SK-MEL-5 (cell line): ENCODE measurements at places on chromosomes 3 and 15.
A peak's percentile ranks its signal among the peaks of the same experiment; 100 is the strongest.

DNA sequence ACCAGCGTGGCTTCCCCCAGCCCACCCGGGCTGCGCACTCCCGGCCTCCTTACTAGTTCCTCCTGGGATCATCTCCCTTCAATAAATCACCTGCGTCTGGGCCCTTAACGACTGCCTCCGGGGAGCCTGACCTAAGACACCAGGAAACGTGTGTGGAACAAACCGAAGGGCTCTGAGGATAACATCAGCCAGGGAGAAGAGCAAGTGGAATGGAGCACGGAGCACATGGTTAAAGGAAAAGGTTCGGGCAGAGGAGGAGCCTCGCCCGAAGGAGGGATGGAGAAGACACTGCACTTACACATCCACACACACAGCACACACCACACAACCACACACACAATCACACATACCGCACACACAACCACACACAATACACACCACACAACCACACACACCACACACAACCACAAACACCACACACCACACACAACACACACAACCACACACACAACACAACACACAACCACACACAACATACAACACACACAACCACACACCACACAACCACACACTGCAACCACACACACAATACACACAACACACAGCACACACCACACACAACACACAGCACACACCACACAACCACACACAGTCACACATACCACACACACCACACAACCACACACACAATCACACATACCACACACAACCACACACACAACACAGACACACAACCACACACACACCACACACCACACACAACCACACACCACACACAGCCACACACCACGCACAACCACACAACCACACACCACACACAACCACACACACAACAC is 24.7 kb downstream of the CPN2 start:
- no peak for DNase-seq

- no peak for DNase-seq
Measured at GRCh38 chr3:69433969-69434325, 48.1 kb upstream of the FRMD4B start.

DNA sequence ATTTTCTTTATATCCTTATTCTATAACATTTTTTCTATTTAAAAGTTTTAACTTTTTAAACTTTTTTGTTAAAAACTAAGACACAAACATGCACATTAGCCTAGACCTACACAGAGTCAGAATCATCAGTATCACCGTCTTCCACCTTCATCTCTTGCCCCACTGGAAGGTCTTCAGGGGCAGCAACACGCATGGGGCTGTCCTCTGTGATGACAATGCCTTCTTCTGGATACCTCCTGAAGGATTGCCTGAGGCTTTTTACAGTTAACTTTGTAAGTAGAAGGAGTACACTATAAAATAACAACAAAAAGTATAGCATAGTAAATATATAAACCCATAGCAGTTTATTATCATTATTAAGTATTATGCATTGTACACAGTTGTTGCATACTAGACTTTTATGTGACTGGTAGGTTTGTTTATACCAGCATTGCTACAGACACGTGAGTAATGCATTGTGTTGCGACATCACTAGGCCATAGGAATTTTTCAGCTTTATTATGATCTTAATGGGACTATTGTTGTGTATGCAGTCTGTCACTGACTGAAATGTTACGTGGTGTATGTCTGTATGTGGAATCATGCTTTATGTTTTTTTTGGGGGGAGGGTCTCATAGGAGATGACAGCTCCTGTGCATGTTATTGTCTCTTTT is 18.2 kb downstream of the ATP1B3 start:
- peak; percentile 45 for DNase-seq

- no peak for DNase-seq
Measured at GRCh38 chr3:20254268-20255117, 68.5 kb upstream of the SGO1 start.

- DNase-seq: no peak
Measured at GRCh38 chr3:103184772-103185171, 750.0 kb downstream of the ZPLD1 start.

- DNase-seq: no peak
Measured at GRCh38 chr15:79919090-79919748, 22.4 kb upstream of the MTHFS start.

- no peak for DNase-seq
Measured at GRCh38 chr15:68197661-68198437, 7.3 kb downstream of the CALML4 start.

- no peak for DNase-seq
Measured at GRCh38 chr3:72907731-72908620, 20.1 kb downstream of the GXYLT2 start.

DNA sequence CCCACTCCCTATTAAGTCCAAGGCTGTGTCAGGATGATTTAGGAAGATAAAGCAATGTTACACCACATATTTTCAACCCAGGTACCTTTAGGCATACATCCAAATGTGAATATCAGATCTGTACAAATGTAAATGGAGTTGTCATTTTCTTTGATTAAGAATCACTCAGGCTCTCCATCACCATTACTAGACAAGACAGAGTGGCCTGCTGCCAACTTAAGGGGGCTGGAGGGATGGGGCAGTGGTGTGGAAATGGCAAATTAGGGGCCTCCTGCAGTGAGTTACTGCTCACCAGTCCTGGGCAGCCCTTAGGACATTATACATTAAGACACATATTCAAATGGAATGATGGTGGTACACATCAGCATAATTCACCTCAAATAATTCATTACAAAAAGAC is 211.0 kb downstream of the TNIK start:
- DNase-seq: no peak

DNA sequence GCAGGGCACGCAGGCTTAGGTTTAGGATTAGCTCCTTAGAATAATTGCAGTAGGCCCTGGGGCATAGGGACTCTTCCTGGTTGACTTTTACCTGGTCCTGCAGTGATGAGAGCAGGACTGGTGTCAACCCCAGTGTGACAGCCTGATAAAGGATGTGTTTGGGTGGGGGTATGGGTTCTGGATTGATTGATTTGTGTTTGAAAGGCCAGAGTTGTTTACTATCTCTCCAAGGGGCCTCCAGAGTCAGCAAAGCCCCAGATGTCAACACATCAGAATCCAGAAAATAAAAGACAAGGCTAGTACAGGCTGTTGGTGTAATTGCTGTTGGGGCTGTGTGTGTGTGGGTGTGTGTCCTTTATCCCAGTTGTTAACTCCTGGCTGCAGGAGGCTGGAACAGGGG is 122.3 kb downstream of the CHRNA7 start:
- no peak for DNase-seq

- DNase-seq: peak; percentile 5
Measured at GRCh38 chr3:62562017-62562416, 188.7 kb upstream of the FEZF2 start.

DNA sequence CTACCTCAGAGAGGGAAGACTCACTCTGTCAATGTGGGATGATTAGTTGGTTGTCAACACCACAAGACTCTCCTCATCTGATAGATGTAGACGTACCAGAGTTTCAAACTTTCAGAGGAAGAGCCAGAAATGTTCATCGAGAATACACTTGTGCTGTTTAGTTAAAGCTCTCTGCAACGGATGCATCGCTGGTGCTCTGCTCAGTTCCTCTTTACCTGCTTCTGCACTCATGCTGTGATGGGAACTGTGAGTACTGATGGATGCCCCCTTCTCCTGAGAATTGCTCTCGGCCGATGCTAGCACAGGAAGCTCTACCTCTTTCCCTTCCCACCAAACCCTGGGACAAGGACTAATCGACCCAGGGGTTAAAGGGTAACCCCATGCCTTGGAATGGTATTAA is 51.8 kb upstream of the CCDC54 start:
- DNase-seq: no peak

DNA sequence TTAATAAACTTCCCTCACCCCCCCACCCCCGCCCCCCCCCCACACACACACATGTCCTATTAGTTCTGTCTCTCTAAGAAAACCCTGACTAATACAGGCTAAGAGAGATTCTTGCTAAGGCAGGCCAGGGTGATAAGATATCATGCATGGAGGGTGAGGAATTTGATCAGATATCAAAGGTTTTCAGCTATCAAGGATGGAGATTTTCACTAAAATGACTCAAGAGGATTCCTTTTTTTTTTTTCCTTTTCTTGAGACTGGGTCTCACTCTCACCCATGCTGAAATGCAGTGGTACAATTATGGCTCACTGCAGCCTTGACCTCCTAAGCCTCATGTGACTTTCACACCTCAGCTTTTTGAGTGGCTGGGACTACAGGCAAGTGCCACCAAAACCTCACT is 14.9 kb upstream of the SENP7 start:
- no peak for DNase-seq

DNA sequence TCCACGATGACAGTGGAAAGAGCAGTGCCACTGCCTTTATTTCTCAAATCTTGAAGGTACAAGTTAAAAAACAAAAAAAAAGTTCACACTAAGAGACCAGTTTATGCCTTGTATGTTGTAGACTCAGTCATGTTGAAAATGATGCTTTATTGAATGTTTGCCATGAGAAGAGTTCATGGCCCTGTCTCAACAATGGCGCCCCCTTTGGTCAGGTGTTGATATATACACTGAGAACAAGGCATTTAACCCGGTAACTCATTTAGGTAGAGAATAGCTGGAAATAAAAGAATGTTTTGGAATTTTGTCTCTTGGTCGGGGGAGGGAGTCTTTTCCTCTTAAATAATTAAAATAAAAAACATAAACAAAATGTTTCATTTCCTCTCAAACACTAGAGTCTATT is 145.6 kb upstream of the SLC2A2 start:
- peak; percentile 51 for DNase-seq

- DNase-seq: no peak
Measured at GRCh38 chr3:5494905-5495519, 307.5 kb downstream of the EDEM1 start.

GRCh38 chr15:44181410-44181809 is 13.7 kb downstream of the FRMD5 start:
- no peak for DNase-seq

DNA sequence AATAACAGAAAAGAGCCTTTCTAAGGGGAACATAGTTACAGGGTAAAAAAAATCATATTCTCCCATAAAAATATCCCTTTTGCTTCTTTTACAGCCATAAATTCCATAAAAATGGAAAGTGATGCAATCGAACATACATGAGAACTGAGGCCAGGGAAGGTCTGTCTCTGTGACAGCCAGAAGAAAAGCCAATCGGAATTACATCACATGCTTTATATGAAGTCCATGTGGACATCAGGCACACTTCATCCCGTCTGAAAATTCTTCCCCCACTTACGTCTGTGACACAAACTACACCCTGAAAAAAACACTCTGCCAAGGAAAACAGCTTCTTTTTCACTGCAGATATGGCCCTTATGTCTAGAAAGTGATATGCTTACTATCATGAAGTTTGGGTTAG is 323.5 kb downstream of the ERC2 start:
- no peak for DNase-seq

GRCh38 chr3:100333970-100334487 is 528 bp upstream of the NIT2 start:
- no peak for DNase-seq

- DNase-seq: no peak
Measured at GRCh38 chr3:54324103-54324502, 201.8 kb downstream of the CACNA2D3 start.

GRCh38 chr15:94671858-94672532 is 440.6 kb downstream of the MCTP2 start:
- peak; percentile 47 for DNase-seq

GRCh38 chr3:42080453-42080872 is 10.7 kb upstream of the TRAK1 start:
- DNase-seq: peak; percentile 88

DNA sequence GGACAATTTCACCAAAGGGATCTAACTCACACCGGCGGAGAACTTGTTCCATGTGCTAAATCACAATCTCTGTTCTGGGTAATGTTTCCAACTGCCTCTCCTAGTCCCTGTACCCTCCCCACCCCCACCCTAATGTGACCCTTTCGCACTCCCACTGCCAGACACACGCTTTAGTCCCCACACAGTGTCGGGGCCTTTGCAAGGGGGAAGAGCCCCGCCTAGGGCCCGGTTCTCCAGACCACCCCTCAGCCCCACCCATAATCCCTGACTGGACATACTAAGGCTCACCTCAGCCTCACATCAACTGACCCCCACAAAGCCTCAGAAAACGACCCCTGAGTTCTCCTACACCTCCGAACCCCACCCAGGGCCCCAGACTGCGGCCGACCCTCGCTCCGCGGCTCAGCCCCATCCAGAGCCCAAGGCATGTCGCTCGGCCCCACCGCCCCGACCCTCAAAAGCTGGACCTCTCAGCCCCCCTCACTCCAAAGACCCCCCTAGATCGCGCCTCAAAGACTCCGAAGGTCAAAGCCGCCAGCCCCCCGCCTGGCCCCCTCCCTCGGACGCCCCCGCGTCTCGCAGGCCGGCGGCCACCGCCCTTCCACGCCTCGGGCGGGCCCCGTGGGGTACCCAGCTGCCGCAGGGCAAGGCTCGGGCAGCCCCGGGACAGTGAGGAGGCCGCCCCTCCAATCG is 72.0 kb upstream of the MAP4 start:
- peak; percentile 26 for DNase-seq

GRCh38 chr15:91302588-91303439 is 202.8 kb downstream of the SV2B start:
- peak; percentile 82 for DNase-seq

GRCh38 chr3:50986726-50987125 is 312.0 kb downstream of the DOCK3 start:
- no peak for DNase-seq

DNA sequence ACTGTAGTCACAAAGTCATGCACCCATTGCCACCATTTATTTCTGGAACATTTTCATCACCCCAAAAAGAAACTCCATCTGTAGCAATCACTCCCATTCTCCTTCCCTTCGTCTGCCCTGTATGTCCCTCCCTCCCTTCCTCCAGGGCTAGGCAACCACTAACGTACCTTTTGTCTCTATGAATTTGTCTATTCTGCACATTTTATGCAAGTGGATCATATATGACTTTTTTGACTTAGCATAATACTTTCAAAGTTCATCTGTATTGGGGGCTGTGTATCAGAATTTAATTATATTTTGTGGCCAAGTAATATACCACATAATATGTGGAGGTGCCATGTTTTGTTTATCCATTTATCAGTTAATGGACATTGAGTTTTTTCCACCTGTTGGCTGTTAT is 201.6 kb downstream of the FEZF2 start:
- DNase-seq: no peak

GRCh38 chr3:42691816-42692666 is 6.7 kb downstream of the KLHL40 start:
- DNase-seq: no peak

DNA sequence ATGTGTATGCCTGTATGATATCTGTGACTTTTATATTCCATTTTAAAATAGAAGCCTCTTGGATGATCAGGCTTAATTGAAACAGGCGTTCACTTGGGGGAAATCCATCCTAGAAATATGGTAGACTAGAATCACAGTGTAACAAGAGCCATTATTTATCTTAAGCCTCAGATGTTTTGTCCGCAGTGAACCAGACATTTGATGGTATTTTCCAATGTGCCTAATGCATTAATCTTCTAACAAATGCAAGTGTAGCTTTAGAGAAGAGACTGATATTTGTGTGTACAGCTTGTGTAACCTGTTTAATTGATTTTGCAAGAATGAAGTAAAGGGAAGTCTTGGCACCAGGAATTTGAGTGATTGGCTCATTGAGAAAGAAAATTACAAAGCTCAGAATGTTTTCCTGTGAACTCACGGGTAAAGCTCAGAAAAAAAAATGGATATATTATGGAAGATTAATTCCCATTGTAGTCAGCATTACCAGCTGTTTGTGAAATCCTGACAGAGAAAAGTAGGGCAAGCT is 155.7 kb downstream of the SV2B start:
- DNase-seq: no peak

- no peak for DNase-seq
Measured at GRCh38 chr15:78763796-78764241, 47.4 kb downstream of the ADAMTS7 start.
